ENCODE measurements at places on chromosomes 11 and 22. TPM values are rescaled to one million over a fixed set of nuclear protein-coding genes. Genes with fewer than 3 reads are reported as not detected.

The CRYAB gene
- 54.8 TPM for total RNA-seq

The C22orf42 gene
- total RNA-seq = not detected

The JAML gene
- 11.2 TPM for total RNA-seq

The FADS3 gene
- total RNA-seq = 17.5 TPM

The DDTL gene
- total RNA-seq = 2.5 TPM

The MS4A1 gene
- 1.3 TPM for total RNA-seq

The PKNOX2 gene
- total RNA-seq = 9.3 TPM

All from metanephros (tissue), 2 donors.